Central memory CD4-positive, alpha-beta T cell (primary cell): ENCODE measurements at places on chromosomes 12 and 14.

GRCh38 chr12:91380631-91381030 is 198.0 kb upstream of the DCN start:
- no peak for DNase-seq

DNA sequence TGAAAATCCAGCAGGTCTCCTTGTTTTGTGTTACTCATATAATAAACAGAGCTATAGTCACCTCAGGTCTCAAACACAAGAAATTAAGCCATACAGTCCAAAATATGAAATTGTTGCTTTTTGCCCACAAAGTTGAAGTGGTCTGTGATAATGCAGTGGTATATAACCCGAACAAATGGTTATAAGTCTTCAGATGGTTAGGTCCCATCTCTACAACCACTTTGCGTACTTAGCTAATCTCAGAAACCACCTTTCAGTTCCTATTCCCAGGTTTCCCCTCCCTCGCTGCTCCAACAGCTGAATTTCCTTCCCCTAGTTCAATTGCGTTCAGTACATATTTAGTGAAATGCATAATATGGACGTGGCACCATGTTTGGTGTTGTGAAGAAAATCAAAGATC is 3.3 kb upstream of the KCNA5 start:
- no peak for DNase-seq

DNA sequence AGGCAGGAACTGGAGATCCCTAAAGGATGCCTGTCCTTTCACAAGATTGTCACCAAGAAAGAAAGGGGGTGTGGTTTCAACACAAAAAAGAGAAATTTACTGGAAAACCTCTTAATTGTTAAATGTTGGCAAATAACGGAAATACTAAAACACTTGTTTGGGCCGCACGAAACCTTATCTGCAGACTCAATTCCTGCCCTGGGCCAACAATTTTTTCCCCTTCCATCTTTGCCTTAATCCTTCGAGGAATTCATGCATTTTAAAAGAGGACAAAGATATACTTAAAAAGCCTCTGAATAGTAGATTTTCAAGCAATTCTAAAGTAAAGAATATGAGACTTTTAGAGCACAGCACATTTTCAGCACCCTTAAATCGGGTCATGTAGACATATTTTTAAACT is 366.2 kb downstream of the DUSP6 start:
- no peak for DNase-seq

GRCh38 chr14:92489394-92490238 is 24.0 kb upstream of the RIN3 start:
- no peak for DNase-seq

DNA sequence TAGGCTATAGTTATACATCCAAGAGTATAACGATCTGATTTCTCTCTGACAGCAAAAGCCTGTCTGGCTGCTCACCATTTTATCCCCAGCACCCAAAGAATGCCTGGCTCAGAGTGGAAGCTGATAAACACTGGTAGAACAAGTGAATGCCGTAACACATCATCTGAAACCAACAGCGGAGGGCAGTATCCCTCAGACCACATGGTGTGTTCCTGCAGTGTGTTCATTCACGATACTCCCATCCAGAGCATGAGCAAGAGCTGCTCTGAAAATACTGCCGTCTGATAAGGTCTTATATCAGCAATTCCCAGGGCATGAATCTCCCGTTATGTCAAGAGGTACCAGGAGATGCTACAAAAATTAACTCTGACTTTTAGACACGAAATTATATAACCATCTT is 95.9 kb downstream of the TTC7B start:
- DNase-seq: no peak

DNA sequence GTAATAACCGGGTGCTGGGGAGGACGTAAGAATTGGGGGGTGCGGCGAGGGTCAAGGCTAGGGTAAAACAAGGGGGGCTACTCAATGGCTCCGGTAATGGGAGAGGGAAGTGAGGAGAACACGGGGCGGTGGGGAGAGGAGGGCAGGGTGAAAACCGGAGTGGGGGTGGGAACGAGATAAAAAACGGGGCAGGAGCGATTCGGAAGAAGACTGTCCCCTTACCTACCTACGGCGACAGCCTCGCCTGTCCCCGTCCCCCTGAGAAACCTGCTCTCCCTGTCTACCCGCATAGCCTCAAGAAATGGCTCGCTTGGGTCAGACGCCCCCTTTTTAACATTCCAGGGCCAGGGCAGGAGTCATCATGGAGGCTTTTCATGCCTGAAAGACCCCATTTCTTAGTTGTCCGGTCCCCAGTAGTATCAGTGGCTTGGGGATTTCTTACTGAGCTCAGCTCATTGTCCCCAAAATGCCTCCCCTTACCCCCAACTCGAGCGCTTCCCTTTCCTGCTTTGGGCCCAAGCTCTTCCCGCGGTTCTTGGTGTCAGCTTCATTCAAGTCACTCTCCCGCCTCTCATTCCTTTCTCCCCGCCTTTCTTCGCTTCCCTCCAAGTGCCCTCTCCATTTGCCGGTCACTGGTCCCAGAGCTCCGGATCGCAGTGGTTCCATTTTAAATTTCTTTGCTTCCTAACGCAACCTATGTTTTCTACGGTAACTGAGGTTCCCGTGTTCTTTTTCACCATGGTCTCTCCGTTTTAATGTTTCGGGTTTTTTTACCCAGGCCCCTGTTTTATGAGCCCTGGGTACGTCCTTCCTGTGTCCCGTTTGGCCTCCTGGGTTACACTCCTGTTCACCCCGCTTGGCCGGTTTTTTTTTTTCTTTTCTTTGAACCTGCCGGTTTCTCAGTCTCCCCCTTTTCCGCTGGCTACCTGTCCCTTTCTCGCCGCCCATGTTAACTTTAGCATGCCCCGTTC is 1.2 kb upstream of the WSB2 start:
- no peak for DNase-seq

GRCh38 chr12:7205091-7205490 is 15.6 kb downstream of the PEX5 start:
- DNase-seq: no peak

GRCh38 chr12:75378354-75378753 is 12.5 kb upstream of the GLIPR1L2 start:
- DNase-seq: no peak

DNA sequence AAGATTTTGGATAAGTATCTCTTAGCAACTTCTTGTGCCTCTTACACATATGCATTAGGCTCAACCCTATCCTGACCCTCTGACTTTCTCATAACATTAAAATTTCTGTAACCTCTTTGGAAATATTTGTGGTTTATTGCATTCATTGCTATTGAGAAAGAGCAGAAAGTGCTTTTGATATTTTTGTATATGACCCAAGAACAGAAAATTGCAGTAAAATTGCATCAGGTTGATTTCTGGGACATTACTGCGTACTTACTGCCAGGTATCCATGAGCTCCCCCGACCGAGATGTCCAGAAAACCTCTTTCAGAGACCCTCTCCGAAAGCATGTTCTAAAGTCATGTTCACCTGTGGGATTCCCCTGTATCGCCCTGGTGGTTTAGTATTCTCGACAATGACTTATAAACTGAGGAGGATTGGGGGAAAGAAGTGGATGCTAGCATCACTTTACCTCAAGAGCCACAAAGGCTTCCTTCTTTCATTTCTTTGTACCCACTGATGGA is 14.5 kb upstream of the IL22 start:
- no peak for DNase-seq

DNA sequence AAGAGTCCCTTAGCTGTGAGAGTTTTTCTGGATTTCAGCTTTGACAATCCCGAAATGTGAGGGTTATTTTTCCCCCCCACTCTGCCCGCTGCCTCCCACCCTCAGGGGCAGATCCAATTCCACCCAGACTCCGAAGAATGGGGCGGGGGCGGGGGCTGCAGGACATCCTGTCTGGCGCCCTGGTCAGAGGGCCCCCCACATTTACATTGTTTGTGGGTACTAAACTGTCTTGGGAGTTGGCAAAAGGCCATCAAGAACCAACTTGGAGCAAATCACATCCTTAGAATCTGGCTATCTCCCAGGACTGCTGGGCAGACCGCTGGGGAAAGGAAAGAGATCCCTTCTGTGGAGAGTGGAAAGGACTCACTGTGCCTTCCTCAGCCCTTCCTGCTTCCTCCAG is 2.4 kb downstream of the EMP1 start:
- DNase-seq: no peak

- DNase-seq: no peak
Measured at GRCh38 chr12:110874781-110875180, 28.0 kb downstream of the CCDC63 start.

- no peak for DNase-seq
Measured at GRCh38 chr12:64225626-64226025, 3.5 kb upstream of the KICS2 start.
